Kidney (tissue), 22 donors: ENCODE measurements at places on chromosomes 12 and 14. TPM values are rescaled to one million over a fixed set of nuclear protein-coding genes. Genes with fewer than 3 reads are reported as not detected.
A peak's percentile ranks its signal among the peaks of the same experiment; 100 is the strongest.

DNA sequence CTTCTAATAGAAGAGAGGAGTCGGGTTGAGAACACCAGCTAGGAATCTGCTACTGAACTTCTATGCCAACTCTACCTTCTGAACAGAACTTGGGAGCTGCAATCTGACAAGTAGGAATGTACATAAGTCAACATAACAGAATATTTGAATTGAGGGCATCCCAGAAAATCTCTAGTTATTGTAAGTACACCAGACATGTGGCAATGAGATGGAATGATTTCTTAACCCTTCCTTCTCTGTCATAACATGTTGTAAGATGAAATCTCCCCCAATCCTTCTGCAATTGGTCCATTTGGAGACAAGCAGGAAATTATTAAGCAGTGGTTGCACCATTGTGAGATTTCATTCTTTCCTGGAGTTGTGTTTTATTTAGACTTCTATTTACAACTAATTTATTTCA lies 68.7 kb upstream of the TMPO start:
- DNase-seq = no peak

- DNase-seq = no peak
Measured at GRCh38 chr12:111369496-111370220, 763 bp upstream of the PHETA1 start.

- DNase-seq = no peak
Measured at GRCh38 chr12:12726555-12727093, 9.5 kb downstream of the CDKN1B start.

DNA sequence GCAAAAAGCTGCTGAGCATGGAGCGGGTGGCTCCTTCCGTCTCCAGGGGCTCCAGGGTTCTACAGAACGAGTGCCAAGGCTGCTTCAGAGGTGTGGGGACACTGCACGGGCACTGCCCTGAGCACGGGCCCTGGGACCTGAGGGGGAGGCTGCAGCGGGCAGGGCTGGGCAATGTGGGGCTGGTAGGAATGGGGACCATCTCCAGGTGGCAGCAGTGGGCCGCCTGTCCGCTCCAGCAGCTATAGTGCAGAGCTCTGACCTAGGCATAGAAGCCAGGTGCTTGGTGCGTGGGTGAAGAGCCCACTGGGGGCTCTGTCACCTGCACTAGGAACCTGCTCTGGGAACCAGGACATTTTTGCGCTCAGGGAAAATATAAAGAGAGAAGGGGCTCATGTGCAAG lies 22.3 kb downstream of the HDAC7 start:
- no peak for DNase-seq

- DNase-seq = peak; percentile 80
Measured at GRCh38 chr12:57765003-57765697, 1.7 kb downstream of the CYP27B1 start.

GRCh38 chr12:749751-750270 lies 2.6 kb upstream of the WNK1 start:
- DNase-seq = no peak

- no peak for DNase-seq
Measured at GRCh38 chr14:29462321-29462720, 465.3 kb downstream of the PRKD1 start.

DNA sequence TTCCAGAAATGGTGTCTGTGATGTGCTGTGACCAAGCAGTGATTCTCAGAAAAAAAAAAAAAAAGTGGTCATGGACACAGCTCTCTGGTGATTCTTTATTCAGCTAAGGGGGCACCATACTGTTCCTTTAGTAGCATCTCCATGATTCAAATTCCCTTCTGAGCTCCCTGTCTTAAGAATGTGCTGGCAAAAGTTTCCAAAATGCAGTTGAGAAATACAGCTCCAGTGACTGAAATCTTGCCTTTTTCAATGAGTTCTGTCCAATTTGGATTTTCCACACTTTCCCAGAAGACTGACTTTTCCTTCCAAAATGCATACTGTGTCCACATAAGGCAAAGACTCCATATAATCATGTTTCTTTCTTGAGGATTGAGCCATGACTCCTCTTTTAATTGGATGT lies 24.3 kb upstream of the CPM start:
- no peak for DNase-seq

DNA sequence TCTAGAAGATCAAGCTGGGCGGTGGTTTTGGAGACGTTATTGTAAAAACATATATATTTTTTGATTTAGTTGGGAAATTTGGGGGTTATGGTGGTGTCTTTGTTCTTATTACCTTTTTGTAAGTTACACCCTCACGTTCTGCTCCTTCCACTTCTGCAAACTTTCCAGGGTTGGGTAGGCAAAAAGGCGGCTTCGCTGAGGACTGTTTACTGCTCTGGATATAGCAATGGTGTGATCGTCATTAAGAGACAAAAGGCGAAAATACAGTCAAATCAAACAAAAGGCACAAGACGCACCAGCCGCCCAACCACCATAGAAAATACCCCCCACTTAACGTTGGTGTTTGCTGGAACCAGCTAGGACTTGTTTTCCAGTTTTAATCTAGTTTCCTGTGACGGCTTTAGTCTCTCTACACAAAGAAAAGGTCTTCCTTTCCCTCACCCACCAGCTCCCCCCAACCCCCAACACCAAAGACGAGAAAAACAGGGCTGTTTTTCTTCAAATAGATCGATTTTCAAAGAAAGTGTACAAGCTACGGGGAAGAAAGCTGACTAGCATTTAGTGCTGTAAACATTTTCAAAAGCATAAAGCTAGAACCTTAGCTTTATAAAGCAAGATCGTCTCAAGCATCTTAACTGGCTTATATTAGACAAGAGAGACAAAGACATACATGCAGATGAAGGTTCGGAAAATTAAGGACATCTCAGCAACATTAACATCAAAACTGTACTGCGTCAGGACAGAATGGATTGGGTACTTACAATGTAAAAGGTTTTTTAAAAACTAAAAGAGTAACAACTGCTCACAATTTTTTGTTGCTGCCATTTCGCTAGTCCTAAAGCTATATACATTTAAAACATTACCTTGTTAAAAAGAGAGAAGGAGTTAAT lies 2.0 kb upstream of the SETD1B start:
- no peak for DNase-seq

DNA sequence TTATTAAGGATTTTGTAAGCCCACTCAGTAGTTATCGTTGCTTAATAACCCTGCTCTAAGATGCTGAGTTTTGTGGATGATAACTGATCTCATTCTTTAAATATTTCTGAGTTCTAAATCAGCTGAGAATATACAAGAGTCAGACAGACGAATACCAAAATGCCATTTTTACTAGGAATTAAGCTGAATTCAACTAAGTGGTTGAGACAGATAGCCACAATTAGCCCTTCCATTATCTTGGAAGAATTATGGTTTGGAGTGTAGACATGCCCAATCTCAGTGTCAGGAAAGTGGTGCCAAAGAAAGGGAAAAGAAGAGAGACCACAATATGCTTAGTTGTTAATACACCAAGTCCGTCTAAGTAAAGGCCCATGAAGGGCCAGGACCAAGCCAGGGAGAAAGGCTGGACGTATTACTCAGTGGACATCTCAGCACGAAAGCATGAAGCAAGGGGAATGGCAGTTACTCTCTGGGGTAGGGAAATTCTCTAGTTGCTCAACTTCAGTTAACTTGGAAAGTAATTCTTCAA lies 58.6 kb downstream of the KCNA5 start:
- no peak for DNase-seq

DNA sequence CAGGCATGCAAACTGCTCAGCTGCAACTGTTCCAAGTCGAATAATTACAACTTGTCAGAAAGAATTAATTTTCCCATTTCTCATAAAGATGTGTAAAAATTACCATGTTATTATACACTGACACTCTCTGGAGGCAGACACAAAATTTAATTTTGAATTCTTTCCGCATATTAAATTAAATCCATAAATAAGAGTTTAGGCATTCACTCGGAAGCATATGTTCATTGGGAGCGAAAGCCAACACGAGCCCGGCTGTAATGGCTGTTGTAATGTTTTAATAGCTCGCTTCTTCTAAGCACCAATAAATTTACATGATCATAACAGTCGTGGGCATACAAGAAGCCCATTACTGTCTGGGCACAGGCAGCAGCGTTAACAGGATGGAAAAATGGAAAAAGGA lies 189.6 kb upstream of the SOX5 start:
- no peak for DNase-seq

DNA sequence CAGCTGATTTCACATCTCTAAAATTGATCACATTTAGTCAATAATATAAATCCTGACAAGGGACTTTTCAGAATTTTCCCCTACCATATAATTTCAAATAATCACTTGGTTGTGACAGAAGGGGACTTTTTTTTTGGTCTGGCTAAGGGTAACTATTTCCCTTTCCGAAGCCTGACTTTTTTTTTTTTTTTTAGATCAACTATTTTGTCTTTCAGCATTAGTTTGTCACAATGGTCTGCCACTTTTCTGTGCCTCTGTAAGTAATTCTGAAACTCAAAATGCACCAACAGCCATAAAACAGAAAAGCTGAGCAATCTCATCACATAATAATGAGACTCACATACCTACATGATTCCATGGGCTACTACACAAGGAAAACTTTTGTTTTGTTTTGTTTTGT lies 266.4 kb downstream of the SSPN start:
- no peak for DNase-seq

- DNase-seq = no peak
Measured at GRCh38 chr12:126036348-126036747, 971.1 kb downstream of the AACS start.

DNA sequence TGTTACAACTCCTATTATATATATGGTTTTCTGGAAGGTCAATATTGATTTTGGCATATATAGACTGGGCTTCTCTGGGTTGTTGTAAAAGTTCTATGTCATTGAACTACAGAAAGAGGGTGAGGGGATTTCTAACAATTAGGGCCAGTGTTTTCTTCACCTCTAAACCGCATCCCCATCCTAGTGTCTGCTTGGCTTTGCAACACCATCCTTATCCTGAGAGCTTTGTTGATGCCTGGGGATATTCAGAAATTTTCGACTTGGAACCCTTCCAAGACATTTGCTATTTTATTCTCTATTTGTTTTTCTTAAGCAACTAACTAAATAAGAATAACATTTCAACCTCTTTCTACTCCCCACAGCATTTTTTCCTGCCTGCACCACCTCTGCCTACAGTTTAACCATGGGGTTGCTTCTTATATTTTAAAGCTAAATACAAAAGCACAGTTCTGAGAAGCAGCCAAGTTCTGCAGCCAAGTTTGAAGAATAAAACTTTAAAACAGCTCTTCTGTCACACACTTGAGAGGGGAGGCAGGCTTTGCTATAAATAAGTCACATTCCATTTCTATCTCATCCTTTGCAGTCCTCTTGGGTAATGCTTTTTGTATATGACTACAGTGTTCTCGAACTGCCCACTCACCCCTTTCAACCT lies 53.4 kb downstream of the RGS6 start:
- DNase-seq = peak; percentile 83

- DNase-seq = no peak
Measured at GRCh38 chr12:81092053-81092452, 14.2 kb downstream of the ACSS3 start.

DNA sequence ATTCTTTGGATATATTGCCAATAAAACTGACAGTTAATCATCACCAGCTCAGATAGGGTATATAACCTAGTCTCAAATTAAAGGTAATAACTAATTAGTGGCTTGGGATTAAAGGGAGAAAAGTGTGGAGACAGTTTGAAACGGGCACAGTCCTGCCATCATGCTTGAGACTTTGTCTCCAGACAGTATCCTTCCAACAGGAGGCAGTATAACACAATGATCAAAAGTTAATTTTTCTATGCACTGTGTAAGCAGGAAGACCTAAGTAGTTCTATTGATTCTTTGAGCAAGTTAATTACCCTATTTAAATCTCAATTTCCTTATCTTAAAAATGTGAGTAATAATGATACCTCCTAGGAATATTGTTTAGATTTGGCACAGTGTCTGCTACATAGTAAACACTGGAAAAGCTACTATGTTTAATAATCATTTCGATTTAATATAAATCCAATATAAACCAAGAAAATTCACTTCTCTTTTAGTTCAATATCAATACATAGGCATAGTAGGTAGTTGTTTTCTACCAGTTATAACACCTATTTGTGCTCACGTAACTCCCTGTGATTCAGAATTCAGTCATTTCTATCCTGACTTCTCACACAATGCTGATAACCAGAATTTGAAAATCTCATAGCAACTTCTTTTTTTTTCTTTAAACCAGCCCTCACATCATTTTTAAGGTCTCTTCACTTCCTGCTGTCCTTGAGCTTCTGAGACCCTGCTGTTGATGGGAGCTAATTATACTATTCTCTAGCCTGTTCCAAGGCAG lies 53.7 kb downstream of the GALNT4 start:
- no peak for DNase-seq

- no peak for DNase-seq
Measured at GRCh38 chr14:94601884-94602391, 10.3 kb upstream of the SERPINA3 start.

GRCh38 chr12:18439541-18439940 lies 178.2 kb downstream of the PIK3C2G start:
- DNase-seq = no peak

GRCh38 chr14:71555654-71556559 lies 376.3 kb upstream of the RGS6 start:
- no peak for DNase-seq

DNA sequence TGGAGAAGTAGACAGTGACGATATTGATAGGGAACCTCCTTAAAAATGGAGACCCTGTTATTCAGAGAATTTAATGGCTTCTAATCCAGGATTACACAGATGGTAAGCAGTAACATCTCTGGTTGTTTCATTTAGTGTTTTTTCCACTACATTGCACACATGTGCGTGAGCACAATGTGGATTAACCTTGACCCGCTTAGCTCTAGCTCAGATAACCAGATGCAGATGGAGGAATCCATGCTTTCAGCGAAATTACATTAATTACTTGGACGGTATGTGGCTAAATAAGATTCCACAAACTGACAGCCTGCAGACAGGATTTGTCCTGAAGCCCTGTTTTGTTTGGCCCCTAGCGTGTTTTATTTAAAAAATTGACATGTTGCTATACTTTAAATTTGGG lies 378.4 kb downstream of the CCDC91 start:
- no peak for DNase-seq

GRCh38 chr12:132481345-132481744 lies 8.6 kb upstream of the FBRSL1 start:
- no peak for DNase-seq

DNA sequence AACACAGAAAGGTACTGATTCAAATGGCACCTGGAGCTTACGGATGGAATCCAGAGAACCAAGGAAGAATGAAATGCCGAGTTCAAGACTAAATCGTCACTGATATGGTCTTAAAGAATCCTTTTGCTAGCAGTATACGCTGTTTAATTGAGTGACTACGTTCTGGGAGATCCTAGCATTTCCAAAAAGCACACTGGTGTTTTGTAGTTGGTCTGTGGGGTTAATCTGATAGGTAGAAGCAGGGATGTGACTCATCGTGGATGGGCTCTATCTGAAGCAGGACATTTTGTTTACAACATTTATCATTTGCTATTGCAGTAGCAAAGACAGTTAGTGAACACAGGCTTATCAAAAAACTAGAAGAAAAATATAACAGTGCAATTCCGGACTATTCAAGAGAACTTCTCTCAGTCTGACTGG lies 169.2 kb upstream of the HMGA2 start:
- DNase-seq = no peak

The DNAI7 gene
- 5.3 TPM for total RNA-seq

The APOF gene
- not detected for total RNA-seq

The ACSS3 gene
- 21.2 TPM for total RNA-seq

The FOXN4 gene
- not detected for total RNA-seq

The RNASE4 gene
- 22.8 TPM for total RNA-seq

The IFI27L1 gene
- total RNA-seq = 22.5 TPM

The RITA1 gene
- total RNA-seq = 14.6 TPM
